ENCODE measurements at places on chromosomes 3 and 15.

DNA sequence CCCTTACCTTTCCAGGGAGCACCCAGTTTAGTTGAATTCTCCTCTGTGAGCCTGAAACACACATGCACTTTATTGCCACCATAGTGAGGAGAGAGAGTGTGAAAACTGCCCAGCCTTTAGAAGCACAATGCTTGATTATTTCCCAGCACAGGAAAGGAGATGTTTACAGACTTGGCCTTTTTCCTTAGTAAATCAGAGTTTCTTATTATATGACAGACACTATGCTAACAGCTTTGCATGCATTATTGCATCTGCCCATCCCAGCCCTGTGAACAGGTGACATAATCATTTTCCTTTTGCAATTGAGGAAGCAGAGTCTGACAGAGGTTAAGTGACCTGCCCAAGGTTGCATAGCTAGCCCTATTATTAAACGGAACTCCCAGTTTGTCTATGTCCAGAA lies 36.5 kb downstream of the CAPN3 start:
- no peak for DNase-seq

GRCh38 chr15:76196269-76197231 lies 114.7 kb downstream of the ETFA start:
- peak; percentile 94 for DNase-seq

DNA sequence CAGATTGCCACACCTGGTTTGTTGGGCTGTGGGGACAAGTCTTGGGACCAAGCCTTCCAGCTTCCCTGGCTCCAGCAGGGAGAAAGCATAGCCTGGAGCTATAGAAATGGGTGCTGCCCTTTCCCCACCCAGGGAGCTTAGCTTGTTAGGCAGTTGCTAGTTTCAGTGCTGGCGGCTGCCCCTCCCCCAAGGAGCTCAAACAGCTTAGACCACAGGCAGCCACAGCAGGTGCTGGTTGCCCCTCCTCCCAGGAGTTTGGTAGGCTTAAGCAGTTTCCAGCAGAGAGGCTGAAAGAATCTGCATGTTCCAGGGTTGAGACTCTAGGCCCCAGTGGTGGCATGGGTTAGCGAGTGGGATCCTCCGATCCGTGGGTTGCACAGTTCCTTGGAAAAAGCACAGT lies 889.7 kb downstream of the IGSF11 start:
- no peak for DNase-seq

- no peak for DNase-seq
Measured at GRCh38 chr3:149604125-149604875, 53.5 kb downstream of the WWTR1 start.

DNA sequence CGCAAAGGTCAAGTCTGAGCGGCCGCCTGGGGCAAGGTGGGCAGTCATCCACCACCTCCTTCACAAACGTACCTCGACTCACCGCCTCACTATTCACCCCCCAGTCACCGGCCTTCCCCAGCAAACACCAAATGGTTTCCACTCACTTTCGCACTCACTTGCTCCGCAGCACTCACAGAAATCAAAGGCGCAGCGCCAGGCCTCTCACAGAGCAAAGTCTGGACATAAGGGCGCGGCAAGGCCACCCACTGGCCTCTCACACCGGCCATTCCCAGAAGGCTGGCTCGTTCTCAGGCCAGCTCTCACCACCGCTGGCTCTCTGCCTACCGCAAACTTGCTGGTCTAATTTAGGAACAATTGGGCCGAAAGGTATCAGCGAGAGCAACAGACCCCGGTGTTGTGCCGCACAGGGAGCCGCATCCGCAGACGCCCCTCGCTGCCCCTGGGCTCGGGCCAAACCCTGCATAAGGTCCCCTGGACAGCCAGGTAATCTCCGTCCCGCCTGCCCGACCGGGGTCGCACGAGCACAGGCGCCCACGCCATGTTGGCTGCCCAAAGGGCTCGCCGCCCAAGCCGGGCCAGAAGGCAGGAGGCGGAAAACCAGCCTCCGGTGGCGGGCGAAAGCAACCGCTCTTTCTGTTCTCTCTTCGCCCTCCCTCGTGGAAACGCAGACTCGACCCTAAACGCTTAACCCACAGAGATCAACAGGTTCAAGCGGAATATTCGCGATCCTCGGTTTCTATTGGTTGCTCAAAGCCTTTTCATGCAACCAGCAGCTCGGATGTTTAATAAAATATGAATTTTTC lies 2.9 kb downstream of the SHOX2 start:
- DNase-seq: no peak

DNA sequence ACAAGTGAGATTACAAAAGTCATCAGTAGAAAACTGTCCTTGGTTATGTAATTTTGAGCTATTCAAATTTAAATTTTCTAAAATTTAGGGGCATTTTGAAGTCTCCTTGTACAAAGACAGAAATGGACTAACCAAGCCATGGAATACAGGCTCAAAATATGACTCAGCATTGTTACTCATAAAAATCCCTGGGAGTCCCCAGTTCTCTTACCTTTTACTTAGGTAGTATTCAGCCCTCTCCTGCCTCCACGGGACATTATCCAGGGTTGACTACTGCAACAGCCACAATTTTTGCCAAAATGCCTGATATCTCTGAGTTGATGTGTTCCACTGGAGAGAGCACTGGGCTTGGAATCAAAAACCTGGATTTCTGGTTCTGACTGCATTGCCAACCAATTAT lies 25.0 kb downstream of the CLDN18 start:
- DNase-seq: no peak

DNA sequence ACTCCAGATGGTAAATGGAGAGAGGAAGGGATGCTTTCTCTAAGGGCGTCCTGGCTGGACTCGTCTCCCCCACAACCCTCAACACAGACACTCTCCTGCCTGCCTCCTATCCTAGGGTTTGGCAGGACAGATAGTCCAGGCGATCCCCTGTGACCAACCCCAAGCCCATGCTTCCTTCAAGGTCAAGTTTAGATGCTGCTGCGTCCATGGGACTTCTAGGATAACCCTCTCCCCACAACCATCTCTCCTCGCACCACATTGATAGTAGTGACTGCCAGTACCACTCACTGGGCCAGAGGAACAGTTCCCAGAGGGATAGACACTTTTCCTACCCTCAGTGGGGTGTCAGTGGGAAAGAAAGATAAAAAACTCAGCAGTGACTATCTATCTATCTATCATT lies 166.0 kb downstream of the ABHD5 start:
- DNase-seq: no peak

DNA sequence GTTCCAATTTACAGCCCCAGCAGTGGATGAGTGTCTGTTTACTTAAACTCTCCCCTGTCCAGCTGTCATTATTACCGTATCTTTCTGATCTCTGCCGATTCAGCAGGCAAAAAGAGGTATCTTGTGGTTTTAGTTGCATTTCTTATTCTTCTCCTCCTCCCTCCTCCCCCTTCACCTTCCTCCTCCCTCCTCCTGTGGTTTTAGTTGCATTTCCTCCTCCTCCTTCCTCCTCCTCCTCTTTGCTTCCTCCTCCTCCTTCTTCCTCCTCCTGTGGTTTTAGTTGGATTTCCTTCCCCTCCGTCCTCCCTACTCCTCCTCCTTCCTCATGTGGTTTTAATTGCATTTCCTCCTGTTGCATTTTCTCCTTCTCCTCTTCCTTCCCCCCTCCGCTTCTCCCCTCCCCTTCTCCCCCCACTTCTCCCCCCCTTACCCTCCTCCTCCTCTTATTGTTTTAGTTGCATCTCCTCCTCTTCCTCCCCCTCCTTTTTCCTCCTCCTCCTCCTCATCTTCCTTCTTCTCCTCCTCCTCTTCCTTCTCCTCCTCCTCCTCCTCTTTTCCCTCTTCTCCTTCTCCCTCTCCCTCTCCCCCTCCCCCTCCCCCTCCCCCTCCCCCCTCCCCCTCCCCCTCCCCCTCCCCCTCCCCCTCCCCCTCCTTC lies 25.3 kb upstream of the VPS33B start:
- no peak for DNase-seq

GRCh38 chr3:170056710-170057454 lies 19.1 kb downstream of the GPR160 start:
- DNase-seq: no peak

DNA sequence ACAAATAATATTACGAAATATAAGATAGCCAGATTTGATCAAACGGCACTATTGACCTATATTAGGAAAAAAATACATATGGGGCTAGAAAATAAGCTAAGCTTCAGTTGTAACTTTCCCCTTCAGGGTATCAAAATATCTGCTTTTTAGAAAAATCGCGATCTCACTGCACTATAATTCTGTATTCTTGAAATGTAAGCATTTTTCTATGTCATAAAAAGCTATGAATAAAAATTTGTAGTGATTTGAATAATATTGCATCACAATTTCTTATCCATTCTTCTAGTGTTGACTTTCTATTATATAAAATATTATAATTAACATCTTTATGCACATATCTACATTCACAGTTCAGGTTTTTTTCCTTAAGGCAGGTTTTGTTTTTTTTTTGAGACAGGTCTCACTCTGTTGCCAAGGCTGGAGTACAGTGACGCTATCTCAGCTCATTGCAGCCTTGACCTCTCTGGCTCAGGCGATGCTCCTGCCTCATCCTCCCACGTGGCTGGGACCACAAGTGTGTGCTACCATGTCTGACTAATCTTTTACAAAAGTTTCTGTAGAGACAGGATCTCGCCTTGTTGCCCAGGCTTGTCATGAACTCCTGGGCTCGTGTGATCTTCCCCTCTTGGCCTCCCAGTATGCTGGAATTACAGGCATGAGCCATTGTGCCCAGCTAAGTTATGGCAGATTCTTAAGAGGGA lies 21.6 kb downstream of the EMC4 start:
- DNase-seq: no peak

GRCh38 chr3:138463724-138464490 lies 29.5 kb downstream of the ESYT3 start:
- DNase-seq: no peak

DNA sequence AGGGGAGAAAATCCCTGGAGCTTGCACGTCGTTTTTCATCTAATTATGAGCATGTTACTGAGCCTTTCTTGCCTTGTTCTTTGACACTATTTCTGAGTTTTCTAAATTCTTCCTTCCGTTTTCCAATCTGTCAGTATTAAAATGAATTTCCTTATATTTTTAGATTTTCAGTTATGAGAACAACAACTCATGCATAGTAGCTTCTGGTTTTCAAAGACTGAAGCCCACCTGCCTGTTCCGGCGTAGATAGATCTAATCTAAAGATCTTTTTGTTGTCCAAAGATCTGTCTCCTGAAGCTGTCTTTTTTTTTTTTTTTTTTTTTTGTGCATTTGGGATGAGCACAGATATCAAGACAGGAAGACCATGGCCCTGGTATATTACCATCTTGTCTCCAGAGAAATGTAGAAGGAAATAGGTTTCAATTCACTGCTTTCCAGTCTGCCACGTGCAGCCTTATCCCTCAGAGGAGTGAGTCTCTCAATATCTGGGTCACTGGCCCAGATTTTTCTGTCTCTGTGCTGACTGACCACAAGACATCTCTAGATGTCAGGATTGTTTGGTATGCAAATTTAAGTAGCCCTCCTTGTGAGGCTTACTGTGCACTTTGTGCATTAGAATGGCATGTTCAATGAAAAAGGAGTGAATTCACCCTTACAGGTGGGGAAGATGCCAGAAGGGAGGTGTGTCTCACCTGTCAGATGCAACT lies 222.3 kb upstream of the TMC3 start:
- DNase-seq: no peak

DNA sequence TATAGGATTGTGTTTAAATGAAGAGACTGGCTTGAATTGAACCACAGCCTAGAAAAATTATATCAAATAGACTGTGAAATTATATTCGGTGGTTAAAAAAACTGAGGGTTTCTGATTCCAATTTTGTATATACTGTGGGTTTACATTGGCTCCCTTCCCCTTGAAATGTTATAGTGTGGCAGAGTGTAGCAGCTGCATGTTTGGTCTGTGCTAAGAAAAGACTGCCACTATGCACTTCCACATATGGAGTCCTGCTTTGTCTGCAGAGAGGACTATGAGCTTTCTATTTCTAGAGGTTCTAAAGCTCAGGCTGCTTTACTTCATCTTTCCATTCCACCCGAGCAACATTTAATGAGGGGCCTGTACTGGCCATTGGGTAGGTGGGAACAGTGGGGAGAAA lies 112.3 kb downstream of the P3H2 start:
- no peak for DNase-seq

DNA sequence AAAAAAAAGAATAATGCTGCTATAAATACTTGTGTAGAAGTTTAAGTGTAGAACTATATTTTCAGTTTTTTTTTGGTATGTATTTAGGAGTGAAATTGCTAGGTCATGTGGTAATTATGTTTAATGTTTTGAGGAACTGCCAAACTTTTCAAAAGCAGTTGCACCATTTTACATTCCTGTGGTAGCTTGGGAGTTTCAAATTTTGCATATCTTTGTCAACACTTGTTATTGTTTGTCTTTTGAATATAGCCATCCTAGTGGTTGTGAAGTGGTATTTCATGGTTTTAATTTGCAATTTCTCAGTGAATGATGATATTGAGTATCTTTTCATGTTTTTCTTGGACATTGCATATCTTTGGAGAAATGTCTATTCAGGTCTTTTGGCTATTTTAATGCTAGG lies 30.4 kb downstream of the SKIL start:
- DNase-seq: peak; percentile 11

DNA sequence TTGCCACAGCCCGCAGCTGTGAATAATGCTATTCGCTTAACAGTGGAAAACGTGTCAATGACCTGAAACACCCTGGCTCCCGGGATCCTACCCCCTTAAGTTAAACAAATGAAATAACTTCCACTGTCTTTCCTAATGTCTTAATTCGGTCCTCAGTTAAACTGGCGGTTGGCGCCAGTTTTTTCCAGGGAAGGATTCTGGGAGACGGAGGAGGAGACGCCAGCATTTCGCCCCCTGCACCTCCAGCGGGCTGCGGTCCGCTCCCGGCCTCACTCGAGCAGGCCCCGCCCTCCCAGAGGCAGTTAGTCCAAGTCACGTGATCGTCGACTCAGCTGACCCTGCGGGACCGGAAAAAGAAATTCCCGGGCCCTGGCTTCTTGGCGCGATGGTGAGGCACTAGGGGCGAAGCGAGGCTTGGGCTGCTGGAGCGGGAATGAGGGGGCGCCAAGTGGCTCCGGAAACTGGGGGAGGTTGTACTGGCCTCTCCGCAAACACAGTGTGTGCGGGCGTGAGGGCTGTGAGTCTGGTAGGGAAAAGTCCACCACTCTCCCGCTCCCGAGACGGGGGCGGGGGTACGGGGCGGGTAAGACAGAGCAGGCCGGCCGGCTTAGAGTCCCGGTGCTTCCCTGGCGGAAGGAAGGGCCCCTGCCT lies at the start of gene COMMD4:
COMMD4 (plus strand) TSS at position 359 of the 651 bp plus-strand sequence; CDS start at position 386, 27 bp downstream.
- peak; percentile 81 for DNase-seq

- no peak for DNase-seq
Measured at GRCh38 chr15:51128701-51129100, 34.0 kb upstream of the TNFAIP8L3 start.

DNA sequence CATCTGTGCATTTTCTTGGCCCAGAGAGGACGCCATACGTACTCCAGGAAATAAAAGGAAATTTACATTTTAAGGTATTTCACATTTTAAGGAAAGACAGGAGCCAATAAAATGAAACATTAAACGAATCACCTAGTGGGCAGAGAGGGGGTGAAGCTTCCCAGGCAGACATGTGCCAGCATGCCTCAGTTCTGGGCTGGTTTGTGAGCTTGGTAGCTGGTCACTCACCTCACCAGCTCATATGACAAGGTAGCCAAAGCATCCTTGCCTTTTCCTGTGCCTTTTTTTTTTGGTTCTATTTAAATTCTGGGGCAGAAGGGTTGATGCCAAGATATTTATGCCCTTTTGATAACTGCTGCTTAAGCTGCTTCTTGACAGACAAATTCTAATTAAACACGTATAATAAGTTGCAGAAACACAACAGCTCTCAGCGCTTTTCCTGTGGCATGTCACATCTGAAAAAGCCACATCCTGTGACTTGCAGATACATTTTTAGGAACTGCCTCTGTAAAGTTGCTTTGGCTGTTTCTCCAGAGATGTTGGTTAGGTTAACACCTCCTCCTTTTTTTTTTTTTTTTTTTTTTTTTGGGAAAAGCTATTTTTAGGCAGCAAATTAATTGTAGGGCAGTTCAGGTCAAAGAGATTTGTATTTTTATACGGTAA lies 218.6 kb downstream of the PDCD6IP start:
- peak; percentile 34 for DNase-seq

Data from AG08395 (cell line).